Stimulated activated CD4-positive, alpha-beta T cell treated with anti-CD3 and anti-CD28 coated beads, Interleukin-1b, Interleukin-23, amount 100 ng/mL, for 24 hours (primary cell): ENCODE measurements at places on chromosomes 12 and 14.

DNA sequence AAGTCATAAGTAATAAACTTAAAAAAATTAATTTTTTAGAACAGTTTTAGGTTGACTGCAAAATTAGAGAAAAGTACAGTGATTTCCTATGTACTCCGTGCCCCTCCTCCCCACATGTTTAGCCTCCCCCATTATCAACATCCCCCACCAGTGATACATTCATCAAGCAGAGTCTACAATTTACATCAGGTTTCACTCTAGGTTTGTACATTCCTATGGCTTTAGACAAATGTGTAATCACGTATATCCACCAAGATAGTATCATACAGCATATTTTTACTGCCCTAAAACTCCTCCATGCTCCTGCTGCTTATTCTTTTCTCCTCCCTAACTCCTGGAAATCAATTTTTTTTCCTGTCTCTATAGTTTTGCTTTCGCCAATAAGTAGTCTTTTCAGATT is 438.7 kb downstream of the LRFN5 start:
- no peak for DNase-seq

DNA sequence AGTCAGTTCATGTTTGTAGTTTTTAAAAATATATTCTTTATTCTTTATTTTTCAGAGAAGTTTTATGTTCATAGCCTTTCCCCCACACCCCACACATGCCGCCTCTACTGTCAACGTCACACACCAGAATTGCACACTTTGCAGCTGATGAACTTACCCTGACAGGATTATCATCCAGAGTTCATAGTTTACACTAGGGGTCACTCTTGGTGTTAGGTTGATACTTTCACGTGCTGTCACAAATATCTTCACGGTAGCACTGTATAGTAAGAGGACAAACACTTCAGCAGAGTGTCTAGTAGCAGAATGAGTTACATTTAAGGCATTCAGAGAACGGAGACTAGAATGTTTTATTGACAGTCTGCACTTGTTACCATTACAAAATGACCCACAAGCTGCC is 5.1 kb downstream of the DPPA3 start:
- no peak for DNase-seq

GRCh38 chr14:100538351-100539002 is 48.7 kb downstream of the BEGAIN start:
- DNase-seq, result no peak

DNA sequence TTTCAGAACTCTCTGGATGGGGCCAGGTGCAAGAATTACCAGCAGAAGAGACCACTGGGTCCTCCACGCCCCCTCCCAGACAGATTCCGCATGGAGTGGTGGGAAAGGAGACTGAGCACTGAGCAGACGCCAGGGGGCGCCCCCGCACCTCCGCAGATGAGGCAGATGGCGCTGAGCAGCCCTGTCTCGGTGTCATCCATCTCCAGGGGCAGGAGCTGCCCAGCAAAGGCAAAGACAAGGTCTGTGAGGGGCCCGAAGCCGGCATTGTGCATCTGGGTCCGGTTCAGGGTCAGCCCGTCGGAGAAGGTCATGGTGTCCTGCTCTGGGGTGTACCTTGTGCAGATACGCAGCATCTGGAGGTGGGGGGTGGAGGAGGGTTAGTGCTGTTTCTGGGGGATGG is 6.3 kb upstream of the ITGB7 start:
- DNase-seq, result peak; percentile 74

GRCh38 chr12:132229926-132230325 is 85.7 kb downstream of the NOC4L start:
- no peak for DNase-seq

GRCh38 chr12:49969651-49970429 is 2.9 kb upstream of the AQP6 start:
- DNase-seq, result no peak

- no peak for DNase-seq
Measured at GRCh38 chr12:71665090-71665463, 976 bp downstream of the THAP2 start.

GRCh38 chr12:123065676-123066383 is 85.1 kb downstream of the PITPNM2 start:
- no peak for DNase-seq

- no peak for DNase-seq
Measured at GRCh38 chr12:122067966-122068365, 10.6 kb upstream of the MLXIP start.

- DNase-seq, result no peak
Measured at GRCh38 chr12:3272958-3273357, 195.8 kb downstream of the TSPAN9 start.

GRCh38 chr14:45253754-45254310 is 830 bp upstream of the MIS18BP1 start:
- no peak for DNase-seq

- DNase-seq, result no peak
Measured at GRCh38 chr14:72523424-72524294, 370.2 kb downstream of the DPF3 start.

- no peak for DNase-seq
Measured at GRCh38 chr12:51687614-51688013, 96.6 kb downstream of the SCN8A start.

- DNase-seq, result no peak
Measured at GRCh38 chr14:35725930-35726329, 83.2 kb downstream of the RALGAPA1 start.

DNA sequence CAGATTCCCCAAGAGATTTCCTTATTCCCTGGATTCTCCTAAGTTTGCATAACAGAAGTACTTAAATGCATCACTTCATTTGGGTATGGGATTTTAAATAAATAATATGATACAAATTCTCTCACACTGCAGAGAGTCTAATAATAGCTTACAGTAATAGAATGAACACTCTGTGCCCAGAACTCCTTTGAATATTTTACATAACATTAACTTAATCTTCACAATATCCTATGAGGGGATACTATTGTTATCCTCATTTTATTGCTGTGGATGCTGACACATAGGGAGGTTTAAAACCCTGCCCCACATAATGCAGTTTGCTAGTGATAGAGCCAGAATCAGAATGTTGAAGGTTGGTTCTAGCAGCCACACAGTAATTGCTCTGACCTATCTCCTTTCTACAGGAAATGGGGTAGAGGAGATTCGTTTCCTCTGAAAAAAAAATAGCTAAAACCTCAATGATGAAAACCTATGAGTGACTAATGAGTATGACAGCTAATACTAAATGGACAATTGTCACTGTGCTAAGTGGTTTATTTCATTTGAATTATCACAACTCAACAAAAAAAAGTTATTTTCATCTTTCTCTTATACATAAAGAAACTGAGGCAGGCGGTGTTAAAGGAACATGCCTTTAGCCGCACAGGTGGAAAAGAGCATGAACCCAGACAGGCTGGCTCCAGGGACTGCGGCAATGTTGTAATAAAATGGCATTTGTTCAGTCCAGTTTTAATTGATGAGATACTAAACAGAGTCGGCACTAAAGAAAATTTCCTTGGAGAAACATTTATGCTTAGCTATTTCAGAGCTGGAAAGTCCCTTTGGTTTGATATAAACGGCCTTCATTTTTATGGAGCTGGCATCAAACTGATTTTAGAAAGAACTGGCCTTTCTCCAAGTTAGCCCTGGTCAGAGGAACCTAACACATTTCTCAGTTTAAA is 880.9 kb downstream of the NRXN3 start:
- DNase-seq, result no peak

DNA sequence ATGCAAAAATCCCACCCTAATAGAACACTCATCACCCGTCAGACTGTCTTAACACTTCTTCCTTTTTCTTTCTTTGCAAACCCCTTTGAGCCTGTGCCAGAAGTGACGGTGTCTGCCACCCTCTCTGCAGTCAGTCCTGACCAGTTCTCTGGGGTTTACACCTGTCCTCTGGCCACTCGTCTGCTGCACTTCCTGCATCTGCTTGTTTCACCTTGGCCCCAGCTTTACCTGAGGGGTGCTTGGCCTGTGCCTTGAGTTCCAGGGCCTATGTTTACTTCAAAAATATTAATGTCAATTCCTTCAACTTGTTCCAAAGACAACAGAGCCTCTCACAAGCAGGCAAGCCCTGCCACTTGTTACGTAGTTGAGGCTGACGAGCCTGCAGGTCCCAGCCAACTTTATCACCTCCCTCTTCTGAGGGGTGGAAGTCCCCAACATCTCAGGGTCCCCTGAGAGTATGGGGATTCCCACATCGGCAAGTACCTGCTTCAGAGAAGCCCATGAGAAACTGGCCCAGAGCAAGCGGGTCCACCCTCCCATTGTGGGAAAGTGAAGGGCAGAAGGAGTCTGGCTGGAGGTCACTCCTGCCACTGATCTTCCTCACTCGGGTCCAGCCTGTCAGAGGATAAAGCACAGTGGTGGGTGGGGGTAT is 205.4 kb downstream of the DAD1 start:
- DNase-seq, result no peak

DNA sequence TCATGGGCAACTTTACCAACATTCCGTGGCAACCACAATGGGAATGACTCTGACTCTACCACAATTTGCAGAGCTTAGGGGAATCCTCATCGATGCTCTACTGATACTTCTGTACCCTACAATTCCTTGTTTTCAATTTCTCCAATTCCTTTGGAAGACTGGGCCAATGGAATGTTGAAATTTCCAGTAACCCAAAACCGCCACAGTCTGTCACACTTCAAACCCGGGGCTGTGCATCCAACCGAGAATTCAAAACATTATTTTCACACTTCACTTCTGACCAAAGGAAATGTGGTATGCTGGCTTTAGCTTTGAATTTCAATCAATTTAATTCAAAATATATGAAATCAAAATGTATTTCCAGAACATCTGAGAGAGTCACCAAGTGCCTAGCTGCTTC is 951.4 kb downstream of the VRK1 start:
- no peak for DNase-seq

GRCh38 chr14:69079188-69079742 is 73.7 kb downstream of the DCAF5 start:
- DNase-seq, result no peak

DNA sequence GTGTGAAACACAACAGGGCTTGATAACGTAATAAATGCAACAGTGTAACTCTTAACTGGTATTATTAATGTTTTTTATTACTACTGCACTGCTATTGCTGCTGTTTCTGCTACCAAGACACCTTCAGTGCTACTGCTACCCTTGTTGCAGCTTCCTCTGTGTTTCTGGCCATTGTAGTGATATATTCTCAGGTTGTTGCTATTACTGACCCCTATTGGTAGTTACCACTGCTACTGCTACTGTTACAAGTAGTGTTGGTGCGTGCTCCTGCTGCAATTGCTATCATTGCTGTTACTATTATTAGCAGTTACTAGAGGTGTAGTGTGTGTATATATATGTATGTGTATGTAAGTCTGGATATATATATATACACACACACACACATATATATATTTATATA is 87.2 kb upstream of the PTPRB start:
- no peak for DNase-seq

DNA sequence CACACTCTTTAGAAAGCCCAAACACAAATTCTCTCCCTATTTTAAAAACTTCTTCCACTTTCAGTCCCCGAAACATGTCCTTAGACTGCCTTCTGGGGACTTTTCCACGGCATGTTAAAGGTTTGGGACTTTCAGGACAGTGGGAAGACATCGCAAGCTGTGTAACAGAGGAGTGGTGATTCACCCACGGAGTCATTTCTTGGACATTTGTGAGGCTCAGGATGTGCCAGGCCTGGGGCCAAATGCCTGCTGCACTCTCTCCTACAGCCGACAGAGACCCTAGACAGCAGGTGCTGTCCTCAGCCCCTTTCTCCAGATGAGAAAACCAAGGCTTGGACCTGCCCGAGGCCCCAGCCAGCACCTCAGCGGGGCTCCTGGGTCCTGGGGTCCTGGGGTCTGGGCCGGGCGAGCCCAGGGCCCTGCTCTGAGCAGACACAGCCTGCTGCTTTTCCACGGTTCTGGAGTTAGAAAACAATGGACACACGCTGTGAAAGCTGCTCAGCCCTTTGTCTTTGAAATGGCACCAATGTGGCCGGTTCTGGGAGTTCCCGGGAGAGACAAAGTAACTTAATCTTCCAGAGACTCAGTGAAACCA is 370.2 kb upstream of the SFSWAP start:
- DNase-seq, result no peak

DNA sequence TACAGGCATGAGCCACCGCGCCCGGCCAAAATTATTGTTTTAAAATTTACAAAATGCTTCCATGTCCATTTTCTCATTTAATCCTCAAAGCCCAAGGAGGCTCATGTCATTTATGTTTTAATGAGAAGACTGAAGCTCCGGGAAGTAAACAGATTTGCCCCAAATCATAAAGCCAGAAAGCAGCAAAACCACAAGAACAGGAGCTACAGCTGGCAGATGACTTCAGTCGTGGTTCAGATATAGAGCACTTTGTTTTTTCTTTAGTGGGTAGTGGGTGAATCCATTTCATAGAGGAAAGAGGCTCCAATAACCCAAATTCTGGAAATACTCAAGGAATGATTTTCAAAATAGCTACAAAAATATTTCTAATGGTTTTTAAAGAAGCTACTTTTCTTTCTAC is 45.4 kb upstream of the VPS33A start:
- DNase-seq, result no peak

GRCh38 chr12:9699898-9700605 is 30.5 kb downstream of the CLEC2D start:
- DNase-seq, result no peak

- no peak for DNase-seq
Measured at GRCh38 chr14:89125216-89125615, 291.8 kb downstream of the FOXN3 start.

- no peak for DNase-seq
Measured at GRCh38 chr14:85221832-85222231, 308.1 kb upstream of the FLRT2 start.

DNA sequence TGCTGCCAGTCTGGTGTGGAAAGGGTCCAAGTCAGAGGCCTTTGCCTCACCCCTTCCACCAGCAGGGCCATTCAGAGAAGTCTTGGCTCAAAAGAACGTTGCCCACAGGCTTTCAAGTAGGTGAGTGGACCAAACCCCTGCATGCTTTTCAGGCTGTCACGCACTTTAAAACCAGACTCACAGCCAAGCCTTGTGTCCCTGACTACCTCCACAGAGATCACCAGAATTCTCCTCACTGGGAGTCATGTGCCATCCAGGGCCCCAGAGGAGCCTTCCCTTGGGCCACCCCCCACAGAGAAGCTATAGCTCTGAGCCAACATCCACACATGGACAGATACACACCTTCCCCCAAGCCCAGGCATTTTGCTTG is 283.1 kb downstream of the DPF3 start:
- DNase-seq, result no peak

- DNase-seq, result peak; percentile 70
Measured at GRCh38 chr12:53267999-53268629, at the start of gene ESPL1. TSS of gene ESPL1 (plus strand) at chr12:53268299. CDS start at chr12:53268767, 468 bp downstream.

DNA sequence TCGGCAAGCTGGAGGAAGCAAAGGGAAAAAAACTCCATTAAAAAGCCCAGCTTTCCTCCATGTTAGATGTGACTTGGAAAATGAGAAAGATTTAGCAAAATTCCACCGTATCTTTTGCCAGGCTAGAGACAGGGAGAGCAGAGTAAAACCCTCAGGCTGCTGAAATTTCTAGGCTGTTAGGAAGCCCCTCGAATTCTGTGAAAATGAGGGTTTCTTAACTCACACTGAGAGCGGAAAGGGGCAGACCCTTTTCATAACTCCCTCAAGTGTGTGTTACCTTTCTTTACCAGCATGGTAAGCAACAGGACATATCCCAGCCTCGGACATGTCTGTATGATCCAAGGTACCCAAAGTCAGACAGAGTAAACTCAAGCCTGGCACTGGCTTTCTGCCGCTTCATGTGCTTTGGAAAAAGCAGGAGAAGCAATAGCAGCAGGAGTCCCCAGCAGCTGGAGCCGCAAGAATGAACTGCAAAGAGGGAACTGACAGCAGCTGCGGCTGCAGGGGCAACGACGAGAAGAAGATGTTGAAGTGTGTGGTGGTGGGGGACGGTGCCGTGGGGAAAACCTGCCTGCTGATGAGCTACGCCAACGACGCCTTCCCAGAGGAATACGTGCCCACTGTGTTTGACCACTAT is at the start of gene RHOJ:
Gene RHOJ (plus strand): TSS at position 37 of the 637 bp plus-strand sequence. CDS start 427 bp downstream, at position 464.
- DNase-seq, result no peak
